Umbilical cord (tissue), 2 donors: ENCODE measurements at places on chromosomes 5 and 9.

DNA sequence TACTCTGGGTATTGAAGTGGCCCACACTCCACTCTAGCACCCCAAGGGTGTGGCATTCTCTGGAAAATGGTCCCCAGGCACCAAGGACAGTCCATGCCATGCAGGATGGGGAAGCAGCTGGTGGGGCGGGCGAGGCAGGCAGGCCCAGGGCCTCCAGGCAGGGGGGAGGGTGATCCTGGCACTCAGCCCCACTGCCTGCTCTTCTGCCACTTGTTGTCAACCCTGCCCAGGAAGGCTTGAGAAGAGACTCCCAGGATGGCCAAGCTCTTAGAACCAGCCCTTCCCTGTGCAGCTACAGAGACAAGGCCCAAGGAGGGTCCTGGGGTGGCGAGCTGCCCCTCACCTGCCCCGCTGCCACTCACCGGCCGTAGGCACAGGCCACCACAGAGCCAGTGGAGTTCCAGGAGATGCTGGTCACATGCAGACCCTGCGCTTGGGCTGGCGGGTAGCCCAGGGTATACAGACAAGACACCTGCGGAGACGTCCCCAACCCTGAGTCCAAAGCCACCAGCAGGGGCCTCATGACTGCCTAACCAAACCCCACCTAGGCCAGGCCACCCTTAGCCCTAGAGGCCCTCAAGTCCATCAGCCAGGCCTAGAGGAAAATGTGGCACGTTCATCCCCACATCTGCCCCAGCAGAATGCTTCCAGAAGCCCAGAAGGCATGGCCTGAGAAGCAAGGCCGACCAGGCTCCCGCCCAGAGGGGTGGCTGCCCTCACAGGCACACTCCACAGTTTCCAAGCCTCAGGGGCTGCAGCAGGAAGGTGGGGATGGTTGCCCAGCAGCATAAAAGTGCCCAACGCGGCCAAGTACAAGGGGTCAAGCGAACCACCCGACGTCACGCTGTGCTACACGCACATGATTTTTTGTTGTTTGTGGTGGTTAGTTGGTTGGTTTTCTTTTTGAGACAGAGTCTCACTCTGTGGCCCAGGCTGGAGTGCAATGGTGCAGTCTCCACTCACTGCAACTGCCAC, 19.8 kb downstream of the DYNC2I2 start:
- no peak for DNase-seq

DNA sequence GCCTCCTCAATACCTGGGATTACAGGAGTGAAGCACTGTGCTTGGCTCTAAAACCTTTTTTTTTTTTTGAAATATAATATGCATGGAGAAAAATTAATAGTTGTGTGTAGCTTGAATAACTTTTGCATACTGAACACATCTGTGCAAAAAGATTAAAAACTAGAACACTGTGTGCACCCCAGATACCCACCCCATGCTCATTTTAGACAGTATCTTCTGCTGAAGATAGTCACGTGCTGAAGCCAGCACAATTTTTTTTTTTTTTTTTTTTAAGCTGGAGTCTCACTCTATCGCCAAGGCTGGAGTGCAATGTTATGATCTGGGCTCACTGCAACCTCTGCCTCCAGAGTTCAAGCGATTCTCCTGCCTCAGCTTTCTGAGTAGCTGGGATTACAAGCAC, 39.9 kb downstream of the C9orf153 start:
- no peak for DNase-seq

- DNase-seq: peak; percentile 58
These were observed 757 bp downstream of the TMEM250 start for GRCh38 chr9:136117916-136118319.

- DNase-seq: no peak
These were observed 32.6 kb upstream of the RANBP6 start for GRCh38 chr9:6048039-6048438.

DNA sequence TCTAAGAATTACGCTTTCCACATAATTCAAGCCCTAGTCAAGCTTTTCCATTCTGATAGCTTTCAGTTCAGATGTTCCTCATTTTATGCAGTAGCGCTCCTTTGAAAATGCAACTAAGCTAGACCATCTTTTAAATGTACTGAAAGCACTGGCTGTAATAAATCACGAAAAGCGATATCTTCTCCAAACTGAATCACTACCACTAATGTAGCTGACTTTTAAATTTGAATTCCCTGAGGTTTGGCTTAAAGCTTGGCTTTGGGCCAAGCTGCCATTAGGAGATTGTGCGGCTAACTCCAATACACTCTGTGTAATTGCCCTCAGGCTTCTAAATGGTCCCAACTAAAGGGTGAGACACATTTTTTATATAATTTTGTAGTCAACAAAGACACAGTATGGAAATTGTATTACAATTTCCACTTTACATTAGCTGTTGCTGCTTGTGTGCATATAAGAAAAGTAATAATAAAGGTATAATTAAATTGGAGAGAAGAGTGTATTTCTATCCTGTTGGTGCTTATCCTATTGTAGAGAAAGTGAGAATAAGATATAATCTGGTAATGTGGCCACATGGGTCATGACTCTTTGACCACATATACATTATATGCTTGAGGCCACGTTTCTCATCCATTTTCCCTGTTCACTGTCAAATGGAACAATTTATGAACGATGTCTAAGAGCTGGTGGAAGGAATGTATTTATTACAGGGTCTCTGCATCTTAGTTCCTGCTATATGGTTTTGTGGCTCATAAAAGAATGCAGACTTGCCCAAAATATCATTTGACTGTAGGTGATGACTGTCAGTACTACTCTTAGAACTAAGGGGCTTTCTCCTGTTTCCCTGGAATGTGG, 118.7 kb upstream of the TAF11L2 start:
- DNase-seq: peak; percentile 80

DNA sequence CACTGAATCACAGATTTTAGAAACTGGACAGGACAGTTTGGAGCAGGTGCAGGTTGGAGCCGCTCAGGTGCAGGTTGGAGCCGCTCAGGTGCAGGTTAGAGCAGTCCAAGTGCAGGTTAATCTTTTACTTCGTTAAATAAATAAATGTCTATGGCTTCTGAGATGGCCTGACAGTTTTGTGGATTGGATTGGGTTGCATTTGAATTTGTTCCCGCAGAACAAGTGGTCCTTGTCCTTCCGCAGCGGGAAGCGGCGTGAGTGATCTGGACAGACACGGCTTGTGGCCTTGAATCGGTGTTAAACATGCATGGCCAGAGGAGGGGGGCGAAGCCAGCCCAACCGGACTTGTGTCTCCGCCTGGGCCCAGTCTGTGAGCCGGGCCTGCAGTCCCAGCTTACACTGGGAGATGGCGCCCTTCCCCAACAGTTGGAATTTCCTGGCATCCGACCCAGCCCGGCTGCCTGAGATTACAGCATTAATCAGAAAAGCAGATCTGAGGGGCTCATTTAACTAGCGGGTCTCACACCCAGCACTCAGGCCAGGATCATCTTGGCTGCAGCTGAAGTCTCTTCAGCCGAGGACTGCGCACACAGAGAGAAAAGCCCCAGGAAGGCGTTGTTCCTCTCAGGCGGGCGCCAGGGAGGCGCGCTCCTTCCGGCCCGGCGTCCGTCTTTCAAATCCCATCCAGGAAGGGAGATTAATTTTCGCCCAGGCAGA, 1.5 kb upstream of the OLFM1 start:
- DNase-seq: peak; percentile 58

DNA sequence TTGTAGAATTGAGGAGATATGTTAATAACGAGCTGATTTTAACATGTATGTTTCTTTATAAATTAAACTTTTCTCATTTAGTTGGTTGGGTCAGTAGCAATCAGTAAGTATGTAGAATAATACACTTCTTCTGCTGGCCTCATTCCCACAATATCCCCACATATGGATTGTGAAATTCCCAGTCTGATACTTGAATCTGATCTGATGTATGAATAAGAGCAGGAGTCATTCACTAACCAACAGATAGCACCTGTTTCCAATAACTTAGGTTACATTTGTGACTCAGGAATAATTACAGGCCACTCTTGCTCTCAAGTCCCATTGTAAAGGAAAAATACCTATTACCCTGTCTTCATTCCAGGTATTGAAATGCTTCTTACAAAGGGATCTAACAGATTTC, 23.9 kb downstream of the SLC36A1 start:
- DNase-seq: no peak

DNA sequence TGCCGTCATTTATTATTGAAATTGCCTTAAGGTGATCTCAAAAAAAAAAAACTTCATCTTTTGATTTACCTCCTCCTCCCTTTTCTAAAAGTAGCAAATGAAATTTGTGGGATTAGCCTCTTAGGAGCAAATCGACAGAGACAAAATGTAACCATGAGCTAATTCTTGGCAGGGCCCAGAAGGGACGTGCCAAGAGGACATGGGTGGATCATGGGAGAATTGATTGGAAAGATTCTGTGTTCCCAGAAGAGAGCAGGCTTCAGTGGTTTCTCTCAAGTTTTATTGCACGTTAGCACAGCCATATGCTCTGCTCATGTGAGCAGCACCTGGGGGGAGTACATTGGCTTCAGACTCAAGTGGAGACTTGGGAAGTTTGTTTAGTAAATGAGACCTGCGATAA, 394.6 kb downstream of the ELAVL2 start:
- no peak for DNase-seq

- peak; percentile 81 for DNase-seq
These were observed 107.1 kb downstream of the OXCT1 start for GRCh38 chr5:41763081-41763480.

DNA sequence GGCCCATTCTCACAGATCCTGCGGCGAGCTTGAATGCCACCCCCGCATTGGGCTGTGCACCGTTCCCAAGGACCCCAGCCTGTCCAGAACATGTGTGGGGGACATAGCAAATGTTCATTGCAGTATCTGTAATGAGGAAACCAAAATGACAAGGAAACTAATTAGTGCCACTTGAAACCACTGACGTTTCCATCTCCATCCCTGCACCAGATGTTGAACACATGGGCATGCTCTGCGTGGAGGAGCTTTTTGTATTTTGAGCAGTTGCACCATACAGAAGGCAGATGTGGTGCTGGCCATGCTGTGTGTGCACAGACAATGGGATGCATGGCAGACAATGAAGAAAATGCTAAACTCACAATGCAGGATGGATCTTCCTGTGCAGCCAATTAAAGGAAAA, 437.7 kb downstream of the SEMA5A start:
- DNase-seq: no peak

DNA sequence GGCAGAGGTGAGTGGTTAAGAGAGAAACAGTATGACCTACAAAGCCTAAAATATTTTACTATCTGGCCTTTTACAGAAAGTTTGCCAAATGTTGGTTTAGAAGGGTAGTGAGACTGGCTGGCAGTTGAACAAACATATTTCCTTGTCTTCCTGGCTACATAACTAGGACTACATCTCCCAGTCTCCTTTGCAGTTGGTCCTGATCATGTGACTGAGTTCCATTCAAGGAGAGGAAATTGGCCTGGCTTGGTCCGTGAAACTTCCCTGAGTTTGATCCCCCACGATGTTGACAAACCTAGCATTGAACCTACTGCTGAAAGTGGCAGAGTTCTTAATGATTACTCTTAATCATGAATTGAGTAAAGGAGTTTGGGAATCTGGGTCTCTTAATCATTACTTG, 280.8 kb downstream of the SLIT3 start:
- DNase-seq: no peak

DNA sequence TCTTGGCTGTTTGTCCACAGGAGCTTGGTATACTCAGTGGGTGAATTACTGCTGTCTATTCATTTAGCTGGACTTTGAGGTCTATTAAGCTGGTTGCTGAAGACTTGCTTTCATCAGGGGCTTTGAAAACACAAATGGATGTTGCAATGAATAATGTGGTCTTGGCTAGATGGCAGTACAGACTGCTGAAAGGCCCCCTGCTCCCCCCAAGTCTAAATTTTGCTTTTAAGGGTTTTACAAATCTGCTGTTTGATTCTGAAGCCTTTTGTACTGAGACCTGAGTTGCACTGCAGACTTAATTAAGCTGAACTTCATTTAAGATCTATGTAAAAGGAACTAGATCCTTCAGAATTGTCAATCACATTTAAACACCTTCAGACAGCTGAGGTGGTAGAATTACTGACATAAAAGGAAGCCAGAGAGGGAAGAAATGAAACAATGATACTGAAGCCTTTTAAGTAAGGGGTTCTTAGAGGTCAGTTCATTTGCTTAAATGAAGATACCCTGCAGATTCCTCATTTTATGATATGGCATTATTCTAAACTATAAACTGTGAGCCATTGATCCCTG, 37.3 kb downstream of the KCTD16 start:
- no peak for DNase-seq

GRCh38 chr5:157451806-157452205, 8.2 kb upstream of the NIPAL4 start:
- DNase-seq: no peak

GRCh38 chr9:126838895-126839294, 21.5 kb upstream of the ZBTB34 start:
- DNase-seq: no peak

DNA sequence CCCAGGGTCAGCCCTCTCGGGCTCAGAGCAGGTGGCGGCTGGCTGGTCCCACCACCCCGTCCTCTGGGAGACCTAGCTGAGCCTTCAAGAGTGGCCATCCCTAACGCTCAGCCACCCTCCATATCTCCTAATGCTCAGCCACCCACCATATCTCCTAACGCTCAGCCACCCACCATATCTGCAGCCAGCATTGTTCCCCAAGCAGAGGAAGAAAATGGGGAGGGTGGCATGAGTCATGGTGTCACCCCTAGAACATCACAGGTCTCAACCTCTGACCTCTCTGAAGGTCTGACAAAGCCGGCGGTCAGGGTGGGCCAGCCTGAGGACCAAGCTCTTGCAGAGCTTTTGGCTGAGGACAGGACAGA, 14.7 kb downstream of the LHX3 start:
- no peak for DNase-seq

DNA sequence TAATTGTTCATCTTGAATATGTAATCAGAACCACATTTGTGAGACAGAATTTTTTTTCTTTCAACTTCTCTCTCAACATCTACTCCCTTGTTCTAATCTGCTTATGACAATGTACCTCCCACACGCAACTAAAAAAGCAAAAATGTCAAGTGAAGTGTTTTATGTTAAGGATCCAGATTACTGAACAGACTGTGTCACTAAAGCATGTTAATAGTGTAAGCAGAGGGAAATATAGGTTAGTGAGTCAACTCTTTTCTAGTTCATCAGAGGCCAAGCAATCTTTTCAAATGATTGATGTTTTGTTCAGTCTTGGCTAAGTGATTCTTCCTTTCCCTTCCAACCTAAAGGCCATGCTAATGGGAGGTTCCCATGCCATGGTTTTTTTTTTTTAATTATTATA, 34.7 kb upstream of the IDNK start:
- no peak for DNase-seq

- peak; percentile 77 for DNase-seq
These were observed 56.5 kb downstream of the SIL1 start for GRCh38 chr5:139141446-139142204.

DNA sequence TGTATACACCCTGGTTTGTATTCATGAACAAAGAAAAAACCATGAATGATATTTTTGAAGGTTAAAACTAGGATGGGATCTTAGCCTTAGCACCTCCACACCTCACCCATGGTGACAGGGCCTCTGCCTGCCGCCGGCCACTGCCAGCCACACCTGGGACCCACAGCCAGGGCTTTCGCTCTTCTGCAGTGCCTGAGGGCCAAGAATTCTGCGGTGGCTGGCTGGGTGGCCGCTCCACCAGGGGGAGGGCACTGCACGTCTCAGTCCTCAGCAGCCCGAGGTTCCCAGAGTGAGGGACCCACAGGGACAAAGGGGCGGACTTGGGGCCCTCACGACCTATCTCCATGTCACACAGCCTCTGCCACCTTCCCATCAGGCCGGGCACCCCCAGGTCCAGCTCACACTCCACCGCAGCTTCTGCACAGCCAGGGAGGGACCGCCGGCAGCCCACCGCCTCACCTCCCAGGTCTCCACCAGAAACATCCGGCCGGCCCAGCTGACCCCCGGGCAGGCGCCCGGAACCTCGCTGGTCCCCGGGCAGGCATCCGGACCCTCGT, 6.9 kb downstream of the EXD3 start:
- DNase-seq: no peak
